ENCODE measurements at places on chromosomes 13 and 19.

DNA sequence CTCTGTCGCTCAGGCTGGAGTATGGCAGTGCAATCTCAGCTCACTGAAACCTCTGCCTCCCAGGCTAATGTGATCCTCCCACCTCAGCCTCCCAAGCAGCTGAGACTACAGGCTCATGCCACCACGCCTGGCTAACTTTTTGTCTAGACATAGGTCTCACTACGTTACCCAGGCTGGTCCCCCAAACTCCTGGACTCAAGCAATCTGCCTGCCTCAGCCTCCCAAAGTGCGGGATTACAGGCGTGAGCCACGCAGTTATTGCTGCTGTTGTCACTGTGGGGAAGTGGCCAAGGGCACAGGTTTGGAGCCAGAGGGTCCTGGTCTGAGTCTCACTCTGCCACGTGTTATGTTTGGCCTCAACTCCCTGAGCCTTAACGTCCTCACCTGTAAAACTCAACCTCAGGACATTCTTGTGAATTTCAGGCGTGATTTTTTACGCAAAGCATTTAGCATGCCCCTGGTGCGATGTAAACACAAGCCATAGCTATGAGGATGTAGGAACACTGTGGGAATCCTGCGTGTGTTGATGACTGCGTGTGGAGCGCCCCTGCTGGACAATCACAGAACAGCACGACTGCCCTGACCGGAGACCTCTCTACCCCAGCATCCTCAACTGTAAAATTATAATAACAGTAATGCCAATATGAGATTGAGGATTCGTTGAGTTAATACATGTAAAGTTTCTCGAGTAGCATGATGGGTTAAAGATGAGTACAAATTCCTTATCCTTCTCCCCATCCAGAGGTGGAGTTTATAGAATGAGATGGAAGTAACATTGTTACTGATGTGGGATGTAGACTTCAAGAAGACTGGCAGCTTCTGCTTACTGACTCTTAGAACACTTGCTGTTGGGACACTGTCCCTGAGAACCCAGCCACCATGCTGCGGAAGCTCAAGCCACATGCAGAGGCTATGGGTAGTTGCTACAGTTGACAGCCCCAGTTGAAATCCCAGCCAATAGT lies 41.8 kb upstream of the PNMA8B start:
- peak; percentile 57 for DNase-seq

GRCh38 chr13:102598061-102598460 lies 1.3 kb downstream of the TPP2 start:
- no peak for DNase-seq

- DNase-seq = no peak
Measured at GRCh38 chr19:54731191-54731590, 6.9 kb downstream of the KIR3DL3 start.

DNA sequence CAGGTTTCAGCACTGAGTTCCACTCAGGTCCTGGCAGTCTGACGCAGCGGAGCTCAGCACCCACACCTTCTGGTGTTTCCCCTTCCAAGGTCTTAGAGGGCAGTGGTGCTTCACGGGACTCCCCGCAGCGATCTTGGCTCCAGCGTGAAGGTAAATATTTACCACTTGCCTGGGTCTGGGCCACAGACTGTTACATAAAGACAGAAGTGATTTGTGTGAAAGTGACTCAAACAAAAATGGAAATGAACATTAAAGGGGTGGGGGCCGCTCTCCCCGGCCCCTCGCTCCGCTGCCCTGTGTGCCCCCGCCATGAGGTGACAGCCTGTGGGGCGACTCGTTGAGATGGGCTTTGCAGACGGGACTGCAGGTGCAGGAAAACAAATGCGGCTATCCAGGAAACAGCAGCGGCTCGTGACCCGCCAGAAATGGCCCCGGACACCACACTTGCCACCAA lies 55.0 kb downstream of the GGACT start:
- no peak for DNase-seq

- no peak for DNase-seq
Measured at GRCh38 chr19:42175952-42176648, 41.4 kb downstream of the DEDD2 start.

- no peak for DNase-seq
Measured at GRCh38 chr13:38970380-38971051, 20.1 kb downstream of the STOML3 start.

DNA sequence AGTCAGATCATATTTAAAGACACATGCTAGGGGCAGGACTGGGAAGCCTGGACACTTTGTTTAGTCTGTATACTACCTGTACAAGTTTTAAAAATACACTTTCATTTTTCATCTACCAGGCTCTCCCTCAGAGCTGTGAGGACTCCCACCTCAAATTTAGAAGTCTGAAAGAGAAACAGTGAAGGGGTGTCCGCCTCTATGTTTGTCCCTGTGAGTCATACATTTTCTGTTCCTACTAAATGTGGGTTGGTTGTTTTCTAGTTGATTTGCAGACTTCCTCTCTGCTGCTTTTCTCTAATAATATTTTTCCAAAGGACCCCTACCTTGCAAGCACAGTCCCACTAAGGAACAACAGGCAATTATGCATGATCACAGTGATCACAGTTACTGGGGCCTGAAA lies 110.5 kb downstream of the ENOX1 start:
- DNase-seq = no peak

DNA sequence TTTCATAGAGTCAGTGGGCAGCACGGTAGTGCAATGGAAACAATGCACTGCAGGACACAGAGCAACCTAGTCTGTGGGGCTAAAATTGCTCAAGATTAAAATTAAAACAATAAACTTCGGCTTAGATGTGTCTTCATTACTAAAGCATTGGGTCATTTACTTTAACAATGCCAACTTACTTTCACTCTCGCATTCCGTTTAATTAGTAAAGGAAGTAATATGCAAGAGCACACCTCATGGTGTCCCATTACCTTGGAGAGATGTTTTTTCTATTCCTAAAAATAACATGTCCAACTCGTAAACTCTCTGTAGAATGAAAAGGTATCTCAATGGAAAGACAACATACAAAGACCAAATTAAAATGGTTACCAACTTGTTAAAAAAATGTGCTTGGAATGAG lies 738.4 kb downstream of the PCDH17 start:
- no peak for DNase-seq

- peak; percentile 41 for DNase-seq
Measured at GRCh38 chr19:13095934-13096927, 6.4 kb downstream of the LYL1 start.

DNA sequence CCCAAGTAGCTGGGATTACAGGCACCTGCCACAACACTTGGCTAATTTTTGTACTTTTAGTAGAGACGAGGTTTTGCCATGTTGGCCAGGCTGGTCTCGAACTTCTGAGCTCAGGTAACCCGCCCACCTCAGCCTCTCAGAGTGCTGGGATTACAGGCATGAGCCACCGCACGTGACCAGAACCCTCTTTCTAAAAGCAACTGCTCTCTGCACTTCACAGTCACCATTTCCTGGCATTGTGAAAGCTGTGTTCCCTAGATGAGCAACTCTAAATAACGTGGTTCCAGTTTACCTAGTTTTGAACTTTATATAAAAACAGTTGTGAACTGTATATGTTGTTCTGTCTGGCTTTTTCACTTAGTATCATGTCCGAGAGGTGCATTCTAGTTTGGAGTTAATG lies 152.9 kb downstream of the SIPA1L3 start:
- no peak for DNase-seq

GRCh38 chr19:17004386-17004785 lies 22.2 kb downstream of the CPAMD8 start:
- no peak for DNase-seq

DNA sequence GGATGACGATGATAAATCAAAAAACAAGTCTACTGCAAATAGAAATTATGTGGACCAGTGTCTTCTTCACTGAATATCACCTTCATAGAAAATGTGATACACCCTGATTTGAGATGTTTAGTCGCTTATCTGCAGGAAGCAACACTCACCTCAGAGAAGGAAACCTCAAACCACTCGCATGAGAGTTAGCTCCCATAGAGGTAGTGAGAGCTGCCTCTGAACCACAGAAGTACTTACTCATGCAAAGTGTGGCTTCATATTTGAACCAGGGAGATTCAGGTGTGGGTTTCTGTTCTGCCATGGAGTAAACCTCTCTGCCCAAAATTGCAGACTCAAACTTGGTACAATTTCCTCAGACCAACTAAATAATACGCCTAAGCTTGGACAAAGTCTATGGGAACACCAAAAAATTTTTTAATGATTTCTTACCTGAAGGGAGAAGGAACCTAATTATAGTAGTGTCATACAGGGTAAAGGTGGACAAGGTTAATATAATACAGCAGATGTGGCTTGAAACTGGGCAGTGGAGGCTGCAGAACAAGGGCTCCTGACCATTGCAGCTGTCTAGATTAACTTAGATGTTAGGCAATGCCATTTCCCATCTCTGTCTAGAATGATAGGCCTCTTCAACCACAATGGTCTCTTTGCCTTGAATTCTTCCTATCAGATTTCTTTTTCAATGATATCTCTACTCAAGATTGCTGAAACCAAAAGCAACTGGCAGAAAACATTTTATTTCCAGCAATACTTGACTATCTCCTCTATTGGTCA lies 29.6 kb upstream of the RCBTB2 start:
- DNase-seq = no peak

DNA sequence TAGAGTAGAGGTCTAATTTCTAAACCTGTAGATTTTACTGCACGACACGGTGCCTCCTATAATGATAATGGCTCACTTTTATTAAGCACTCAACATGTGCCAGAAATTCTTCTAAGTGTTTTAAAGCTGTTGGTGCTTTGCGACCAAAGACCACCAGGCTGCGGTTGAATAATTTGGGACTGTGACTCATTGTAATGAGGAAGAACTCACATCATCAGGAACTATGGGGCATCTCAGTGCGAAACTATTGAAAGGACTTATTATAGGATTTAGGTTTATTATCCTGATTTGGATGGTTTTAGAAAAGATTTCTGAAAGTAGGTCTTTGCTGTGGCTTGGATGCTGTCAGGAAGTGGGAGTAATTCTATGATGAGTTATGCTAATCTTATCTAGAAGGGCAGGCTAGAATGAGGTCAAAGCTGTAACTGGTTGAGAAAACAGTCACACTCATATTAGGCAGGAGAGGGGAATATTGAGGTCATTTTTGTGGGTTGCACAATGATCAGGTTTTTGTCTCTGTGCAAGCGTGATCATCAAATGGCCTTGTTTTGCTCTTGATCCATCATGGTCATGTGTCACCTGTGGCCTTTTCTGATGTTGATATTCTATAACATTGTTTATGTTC lies 266.8 kb downstream of the PCDH20 start:
- no peak for DNase-seq

- DNase-seq = no peak
Measured at GRCh38 chr13:101511161-101511560, 58.7 kb downstream of the ITGBL1 start.

GRCh38 chr13:35693134-35693784 lies 216.8 kb upstream of the MAB21L1 start:
- no peak for DNase-seq

DNA sequence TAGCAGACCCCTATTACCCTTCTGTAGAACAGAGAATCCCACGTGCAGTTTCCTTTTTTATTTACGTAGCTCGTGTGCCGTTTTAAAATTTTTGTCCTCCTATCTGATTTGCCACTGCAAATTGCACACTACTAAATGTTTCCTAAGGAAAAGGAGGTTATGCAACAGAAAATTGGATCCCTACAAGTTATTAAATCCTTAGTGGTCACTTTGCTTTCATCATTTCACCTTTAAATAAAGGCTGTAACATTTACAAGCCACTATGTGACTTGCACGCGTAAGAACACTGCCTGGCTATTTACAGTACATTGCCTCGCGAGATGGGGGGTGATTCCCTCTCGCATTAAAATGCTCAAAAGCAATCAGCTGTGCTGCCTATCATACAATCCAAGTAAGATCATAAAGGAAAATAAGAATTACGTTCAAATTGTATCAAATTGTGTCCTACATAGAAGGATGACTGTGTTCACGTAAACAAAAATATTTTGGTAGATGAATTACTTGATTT lies 525.6 kb downstream of the SUCLA2 start:
- DNase-seq = no peak

- DNase-seq = no peak
Measured at GRCh38 chr19:41226053-41226873, 7.2 kb downstream of the AXL start.

DNA sequence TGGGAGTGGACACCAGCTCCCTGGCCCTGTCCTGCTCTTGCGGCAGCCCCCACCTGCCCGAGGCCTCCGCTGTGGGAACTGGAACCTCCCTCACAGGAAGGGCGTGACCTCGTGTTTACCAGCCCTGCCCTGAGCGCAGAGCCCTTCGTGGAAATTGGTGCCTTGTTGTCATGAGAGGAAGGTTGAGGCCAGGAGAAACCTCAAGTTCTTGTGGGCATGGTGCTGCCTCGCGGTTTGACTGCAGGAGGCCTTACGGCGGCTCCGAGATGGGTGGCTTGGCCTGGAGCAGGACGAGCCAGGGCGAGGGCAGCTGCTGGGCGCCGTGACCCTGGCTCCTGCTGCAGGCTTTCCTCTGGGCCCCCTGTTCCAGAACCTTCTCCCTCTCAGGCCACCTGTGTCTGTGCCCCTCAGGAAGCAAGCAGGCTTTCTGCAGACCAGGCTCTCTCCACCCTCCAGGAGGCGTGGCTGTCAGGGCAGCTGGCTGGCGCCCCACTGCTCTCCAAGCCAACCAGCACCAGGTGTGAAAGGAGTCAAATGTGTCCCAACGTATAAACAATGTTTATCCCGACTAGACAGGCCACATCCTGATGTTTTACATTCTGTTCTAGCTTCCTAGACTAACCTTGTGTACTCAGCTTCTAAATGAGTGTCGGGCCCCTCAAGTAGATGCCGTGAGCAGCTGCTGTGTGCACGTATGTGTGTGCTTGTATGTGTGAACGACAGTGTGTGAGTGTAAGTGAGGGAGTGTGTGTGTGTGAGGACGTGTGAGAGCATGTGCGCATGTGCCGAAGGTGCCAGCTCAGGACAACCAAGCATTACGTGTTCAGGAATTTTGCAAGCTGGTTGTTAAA lies 10.4 kb upstream of the RASA3 start:
- no peak for DNase-seq

DNA sequence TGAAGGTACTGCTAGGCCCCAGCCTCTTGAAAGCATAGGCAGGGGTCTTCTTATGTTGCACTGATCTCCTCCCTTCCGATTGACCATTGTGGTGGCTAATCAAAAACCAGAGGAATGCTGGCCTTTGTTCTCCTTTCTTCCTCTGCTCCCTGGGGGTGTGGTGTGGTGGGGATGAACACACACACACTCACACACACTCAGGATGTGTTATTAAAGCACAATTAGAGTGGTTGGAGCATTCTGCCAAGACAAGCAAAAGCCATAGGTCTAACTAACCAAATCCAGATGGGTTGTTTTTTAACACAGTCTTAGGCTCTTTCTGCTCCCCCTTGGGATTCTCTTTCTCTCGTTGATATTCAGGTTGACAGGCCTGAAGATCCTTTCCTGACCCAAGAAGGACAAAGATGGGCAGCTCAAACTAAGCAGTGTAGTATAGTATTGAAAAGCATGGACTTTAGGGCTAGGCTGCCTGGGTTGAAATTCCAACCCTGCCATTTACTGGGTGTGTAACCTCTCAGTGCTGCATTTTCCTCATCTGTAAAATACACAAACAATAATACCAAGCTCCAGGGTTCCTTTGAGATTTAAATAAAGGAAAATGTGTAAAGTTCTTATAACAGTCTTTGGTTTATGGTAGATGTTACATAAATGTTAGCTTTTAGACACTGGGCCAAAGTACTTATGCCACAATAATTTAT lies 25.5 kb upstream of the DGKH start:
- DNase-seq = no peak

GRCh38 chr19:8034178-8034525 lies 18.4 kb upstream of the CCL25 start:
- DNase-seq = no peak
